Naive thymus-derived CD4-positive, alpha-beta T cell (primary cell): ENCODE measurements at places on chromosomes 6 and 20.

GRCh38 chr6:160457823-160458222 is 109.6 kb downstream of the SLC22A3 start:
- DNase-seq = no peak

GRCh38 chr6:97175806-97176205 is 107.2 kb downstream of the MMS22L start:
- DNase-seq = no peak

- no peak for DNase-seq
These were observed 115.2 kb downstream of the MRPL14 start for GRCh38 chr6:44012078-44012493.

DNA sequence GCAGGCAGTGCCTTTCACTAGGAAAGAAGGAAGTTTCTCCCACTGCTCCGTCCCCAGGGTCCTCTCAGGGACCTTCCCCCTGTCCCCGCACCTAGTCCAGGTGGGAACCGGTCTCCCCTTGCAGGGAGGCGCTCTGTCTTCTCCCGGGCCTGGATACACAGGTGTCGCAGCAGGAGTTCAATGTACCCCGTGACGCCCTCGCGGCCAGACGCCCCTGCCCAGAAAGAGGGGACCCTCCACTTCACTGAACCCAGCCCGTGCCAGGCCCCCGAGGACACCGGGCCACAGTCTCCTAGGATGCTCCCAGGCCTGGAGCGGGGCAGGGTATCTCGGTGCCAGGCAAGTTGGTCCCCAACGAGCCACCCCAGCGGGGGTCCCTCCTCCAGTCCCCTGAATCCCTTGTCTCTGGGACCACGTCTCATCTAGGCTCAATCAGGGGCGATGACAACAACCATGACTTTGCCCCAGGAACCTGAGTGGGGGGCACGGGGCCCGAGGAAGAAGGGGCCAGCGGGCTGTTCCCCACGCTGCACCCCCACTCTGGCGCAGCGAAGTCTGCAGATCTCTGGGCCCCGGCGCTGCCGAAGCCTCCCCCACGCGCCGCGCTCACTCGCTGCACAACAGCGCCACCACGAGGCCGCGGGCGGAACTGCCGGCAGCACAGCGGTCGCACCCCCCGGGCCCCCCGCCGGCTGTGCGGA is 103.0 kb downstream of the EDN3 start:
- peak; percentile 78 for DNase-seq

DNA sequence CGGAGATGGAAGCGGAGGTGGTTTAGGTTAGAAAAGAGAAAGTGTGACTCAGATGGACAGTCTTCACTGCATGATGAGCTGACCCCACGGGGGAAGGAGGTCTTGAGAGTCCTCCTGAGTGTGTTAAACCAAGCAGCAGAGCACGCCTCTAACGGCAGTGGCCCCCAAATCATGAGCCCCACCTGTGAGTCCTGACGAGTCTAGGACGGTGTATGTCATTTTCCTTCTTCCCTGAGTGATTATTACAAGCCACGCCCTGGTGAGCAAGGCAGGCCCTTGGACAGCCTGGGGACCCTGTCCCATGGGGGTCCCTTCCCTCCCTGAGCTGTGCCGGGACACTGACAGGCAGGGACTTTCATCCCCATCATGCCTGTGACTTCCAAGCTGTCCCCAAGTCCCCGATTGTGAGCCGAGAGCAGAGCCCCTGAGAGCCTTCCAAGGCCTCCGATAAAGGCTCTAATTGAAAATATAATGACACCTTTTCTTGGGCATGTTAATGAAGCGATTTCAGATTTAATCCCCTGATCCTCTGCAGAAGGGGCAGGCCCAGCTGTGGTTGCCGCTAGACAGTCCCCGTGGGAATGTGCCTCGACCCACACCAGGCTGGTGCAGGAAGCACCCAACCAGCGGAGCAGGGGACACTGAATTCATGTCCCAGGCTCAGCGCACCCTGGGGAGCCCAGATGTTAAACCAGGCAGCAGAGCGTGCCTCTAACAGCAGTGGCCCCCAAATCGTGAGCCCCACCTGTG is 320.1 kb downstream of the TAF4 start:
- no peak for DNase-seq

GRCh38 chr6:85714893-85715530 is 72.3 kb upstream of the SYNCRIP start:
- no peak for DNase-seq

DNA sequence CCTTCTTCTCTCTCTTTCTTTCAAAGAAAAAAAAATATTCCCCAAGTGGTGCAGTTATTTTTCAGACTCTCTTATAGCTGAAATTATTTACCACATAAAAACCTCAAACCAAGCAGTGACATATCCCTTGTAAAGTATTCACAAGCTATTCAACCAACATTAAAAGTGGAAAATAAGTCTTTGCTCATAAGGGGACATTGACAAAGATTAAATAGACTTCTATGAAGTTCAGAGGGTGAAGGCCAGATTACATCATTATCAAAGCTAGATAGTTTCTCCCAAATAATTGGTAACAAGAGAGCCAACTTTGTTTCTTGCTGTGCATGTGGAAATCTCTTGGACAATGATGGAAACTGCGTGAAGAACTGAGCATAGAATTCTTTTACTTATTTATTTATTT is 379.8 kb upstream of the RSPO3 start:
- no peak for DNase-seq

DNA sequence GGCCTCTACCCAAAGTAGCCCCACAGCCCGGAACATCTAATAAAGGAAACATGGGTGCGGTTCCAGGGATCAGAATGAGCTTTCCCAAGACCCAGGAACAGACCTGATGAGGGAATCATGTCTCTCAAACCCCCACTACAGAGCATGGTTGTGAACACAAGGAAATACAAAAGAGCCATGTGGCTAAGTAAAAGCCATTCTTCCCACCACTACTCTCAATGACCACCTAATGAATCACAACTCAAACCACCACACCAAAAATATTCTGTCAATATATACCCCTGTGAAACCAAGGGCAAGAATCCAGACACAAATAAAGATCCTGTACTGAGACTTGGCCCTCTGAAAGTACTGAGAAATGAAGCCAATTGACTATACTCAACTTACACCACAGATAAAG is 20.9 kb upstream of the COL21A1 start:
- no peak for DNase-seq

DNA sequence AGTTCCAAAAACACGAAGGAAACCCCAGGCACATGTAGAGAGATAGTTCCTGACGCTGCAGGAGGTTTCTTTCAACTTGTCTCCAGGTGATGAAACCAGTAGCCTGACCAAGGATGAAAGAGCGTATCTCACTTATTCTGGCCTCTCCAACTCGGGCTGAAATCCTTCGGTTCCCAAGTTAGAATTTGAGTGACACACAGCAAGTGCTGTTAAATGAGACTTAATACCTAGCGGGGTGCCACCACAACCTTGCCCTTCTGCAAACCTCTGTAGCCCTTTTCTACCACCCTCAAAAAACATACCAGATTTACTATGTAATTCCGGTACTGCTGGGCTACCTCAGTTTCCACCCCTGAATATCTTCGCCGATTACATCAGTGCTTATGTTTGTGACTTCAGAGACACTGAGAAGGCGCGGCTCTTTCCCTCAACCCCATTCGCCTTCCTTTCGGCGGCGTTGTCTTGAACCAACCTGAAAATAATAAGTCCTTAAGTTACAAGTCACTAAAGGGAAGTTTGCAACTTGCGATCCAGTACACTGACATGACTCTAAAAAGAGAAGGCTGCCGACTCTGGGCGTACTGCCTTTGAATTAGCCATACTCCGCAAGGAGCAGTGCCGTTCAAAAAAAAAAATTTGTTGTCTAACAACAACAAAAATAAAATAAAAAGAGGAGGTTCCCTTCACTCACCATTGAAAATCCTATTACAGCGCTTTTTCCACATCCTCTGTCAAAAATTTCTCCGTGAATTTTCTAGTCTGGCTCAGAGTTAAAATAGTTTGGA is 194.9 kb upstream of the ZNF184 start:
- DNase-seq = no peak

GRCh38 chr6:161308075-161308655 is 34.3 kb upstream of the AGPAT4 start:
- DNase-seq = no peak

DNA sequence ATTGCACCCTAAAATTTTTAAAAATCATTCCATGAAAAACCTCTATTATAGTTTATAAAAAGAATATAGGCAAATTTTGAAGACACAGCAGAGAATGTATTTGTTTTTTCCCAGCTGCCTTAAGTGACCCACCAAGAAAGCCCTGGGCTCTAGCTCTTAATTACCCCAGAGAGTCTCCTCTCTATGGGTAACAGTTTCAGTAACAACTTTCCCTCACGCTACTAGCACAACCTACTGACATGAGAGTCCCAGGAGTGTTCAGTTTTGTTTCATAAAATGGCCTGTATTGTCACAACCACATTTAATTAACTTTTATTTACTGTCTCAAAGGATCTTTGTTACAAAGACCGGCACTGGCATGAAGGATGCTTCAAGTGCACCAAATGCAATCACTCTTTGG is 41.5 kb downstream of the FHL5 start:
- DNase-seq = no peak

DNA sequence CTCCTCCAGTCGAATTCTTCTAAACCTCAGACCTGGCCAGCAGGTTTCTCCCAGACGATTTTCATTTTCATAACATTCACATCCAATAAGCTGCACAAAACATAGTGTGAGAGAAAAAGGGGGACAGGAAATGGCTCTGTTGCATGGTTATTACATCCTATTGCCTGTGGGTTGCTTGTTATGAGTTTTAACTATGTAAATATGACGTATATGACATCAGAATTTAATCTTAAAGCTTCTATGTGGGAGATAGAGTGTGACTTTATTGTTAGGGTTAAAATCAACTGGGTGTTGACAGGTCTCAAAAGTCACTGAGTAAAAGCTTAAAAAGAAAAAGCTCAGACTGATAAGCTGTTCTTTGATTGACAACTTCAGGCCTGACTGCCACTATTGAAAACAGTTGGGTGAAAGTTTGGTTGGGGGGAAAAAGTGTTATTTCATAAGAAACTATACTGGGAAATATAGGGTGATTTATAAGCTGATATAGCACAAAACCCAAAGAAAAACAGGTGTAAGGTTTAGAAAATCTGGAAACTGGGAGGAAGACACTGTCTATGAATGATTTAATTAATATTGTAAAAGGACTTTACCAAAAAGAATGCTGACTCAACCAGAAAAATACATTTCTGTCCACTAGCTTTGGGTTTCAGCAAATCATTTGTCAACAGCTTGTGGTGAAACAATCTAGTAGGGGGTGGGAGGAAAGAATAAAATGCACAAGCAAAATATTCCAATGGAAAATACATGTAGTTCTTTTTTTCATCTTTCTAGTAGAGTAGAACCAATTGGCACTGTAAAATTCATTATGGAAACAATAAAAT is 134.1 kb upstream of the CEP162 start:
- DNase-seq = no peak

- no peak for DNase-seq
These were observed 99.0 kb downstream of the FIG4 start for GRCh38 chr6:109790131-109790530.

DNA sequence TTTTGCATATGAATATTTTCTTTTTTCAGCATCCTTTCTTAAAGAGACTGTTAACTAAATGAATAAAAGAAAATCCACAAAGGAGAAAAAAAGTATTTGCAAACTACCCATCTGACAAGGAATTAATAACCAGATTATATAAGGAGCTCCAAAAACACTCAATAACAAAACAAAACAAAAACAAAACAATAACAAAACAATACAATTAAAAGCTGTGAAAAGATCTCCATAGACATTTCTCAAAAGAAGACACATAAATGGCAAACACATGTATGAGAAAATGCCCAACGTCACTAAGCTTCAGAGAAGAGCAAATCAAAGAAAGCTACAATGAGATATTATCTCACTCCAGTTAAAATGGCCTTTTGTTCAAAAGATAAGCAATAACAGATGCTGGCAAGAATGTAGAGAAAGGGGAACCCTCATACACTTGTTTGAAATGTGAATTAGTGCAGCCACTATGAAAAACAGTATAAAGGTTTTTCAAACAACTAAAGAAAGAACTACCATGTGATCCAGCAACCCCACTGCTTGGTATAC is 1310.0 kb upstream of the EYS start:
- DNase-seq = no peak

DNA sequence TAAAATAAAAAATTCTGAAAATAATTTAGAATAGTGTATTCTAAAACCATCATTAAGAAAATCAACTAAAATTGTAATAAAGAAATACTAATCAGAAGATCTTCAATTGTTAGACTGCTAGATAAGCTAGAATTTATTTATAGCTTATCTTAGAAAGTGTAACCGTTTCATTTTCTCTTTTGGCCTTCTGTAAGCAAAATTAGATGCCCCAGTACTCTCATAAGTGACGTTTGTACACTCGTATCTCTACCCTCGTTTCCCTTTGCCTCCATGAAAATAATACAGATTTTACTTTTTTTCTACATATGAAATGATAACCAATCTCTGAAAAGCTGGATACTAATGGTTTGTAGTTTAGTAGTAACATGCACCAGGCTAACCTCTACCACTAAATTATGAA is 19.8 kb downstream of the DSE start:
- no peak for DNase-seq

DNA sequence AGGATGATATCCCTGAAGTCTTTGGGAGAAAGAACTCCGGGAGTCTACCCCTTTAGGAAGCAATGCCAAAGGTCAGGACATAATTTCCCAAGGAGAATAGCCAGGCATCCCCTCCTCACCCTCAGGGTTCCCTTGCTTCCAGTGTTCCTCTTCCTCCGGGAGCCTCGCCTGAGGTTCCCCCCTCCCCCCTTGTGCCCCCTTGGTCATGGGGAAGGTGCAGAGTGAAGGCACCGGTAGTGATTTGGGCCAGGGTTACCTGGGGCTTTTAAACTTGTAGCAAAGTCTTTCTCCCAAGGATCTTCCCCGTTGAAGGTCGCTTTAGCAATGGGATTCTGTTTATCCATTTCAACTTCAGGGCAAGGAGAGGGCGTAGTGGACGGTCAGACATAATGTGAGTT is 1.2 kb downstream of the ISM1 start:
- no peak for DNase-seq

GRCh38 chr6:15441215-15441868 is 195.5 kb downstream of the JARID2 start:
- peak; percentile 55 for DNase-seq

DNA sequence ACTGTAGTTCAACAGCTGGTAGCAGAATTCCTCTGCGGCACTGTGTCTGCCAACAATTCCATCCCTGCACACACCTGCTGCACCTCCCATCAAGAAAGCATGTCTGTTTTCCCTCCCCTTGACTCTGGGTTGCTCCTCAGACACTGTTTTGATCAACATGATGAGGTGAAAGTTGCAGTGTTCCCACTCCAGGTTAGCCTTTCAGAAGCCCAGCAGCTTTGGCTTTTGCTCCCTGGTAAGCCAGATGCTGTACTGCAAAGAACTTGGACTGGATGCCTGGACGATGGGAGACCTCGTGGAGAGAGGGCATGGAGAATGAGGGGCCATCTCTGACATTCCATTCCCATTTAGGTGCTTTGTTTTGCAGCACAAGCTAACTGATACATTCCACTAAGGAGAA is 79.1 kb upstream of the MAFB start:
- DNase-seq = no peak

DNA sequence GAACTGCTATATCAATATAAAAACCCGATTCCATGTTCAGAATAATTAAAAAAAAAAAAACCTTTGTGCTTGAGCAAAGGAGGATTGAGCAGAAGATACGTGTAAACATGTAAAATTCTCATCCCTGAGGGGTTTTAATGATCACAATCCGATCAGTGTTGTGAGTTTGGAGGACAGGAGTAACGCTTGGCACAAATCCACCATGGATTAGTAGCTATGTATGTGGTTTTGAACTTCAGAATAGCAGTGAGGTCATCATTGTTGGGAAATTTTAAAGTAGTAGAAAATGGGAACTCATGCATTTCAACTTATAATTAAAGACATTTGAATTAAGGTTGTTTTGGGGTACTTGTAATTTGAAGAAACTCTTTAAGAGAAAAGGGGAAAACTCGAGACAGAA is 203.2 kb downstream of the RPS12 start:
- DNase-seq = no peak

- no peak for DNase-seq
These were observed 83.9 kb upstream of the AFDN start for GRCh38 chr6:167742719-167743303.
